H9 (cell line): ENCODE measurements at places on chromosomes 7 and 10. TPM values are rescaled to one million over a fixed set of nuclear protein-coding genes. Genes with fewer than 3 reads are reported as not detected.

- no peaks in the 10 kb centered on the region for H3K36me3 ChIP-seq
- no peaks in the 10 kb centered on the region for H3K27me3 ChIP-seq
- H3K27ac ChIP-seq, result no peak overlapping the region
- DNase-seq, result no peak
- H3K4me1 ChIP-seq, result no peaks in the 10 kb centered on the region
These were observed 652.4 kb downstream of the CNTNAP2 start for GRCh38 chr7:146768957-146769356.

DNA sequence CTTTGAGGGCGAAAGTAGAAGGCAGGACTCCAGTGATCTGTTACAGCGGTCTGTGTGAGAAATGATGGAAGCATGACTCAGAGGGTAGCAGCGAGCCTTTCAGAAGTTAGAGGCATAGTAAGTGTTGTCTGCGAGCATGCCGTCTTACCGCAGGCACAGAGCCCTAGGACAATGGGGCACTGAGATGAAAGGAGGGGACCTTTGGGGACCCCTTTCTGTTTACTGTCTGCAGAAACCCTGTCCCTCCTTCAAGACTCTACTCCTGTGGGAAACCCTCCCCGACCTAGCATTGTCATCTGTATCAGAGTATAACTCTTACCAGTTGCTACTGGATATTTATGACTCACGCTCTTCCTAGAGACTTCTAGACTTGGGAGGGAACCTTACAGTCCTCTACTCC, 87.2 kb upstream of the AGK start:
- no peak overlapping the region for H3K4me3 ChIP-seq
- DNase-seq, result no peak
- H3K27ac ChIP-seq, result no peak overlapping the region
- peaks cover 2% of the 10 kb centered on the region; the same call in 1 of the 3 replicates for H3K36me3 ChIP-seq
- H3K4me1 ChIP-seq, result 0 out of 2 replicates have a peak, but pooled peaks cover 4% of the 10 kb centered on the region

- no peak overlapping the region for H3K4me3 ChIP-seq
- H3K4me1 ChIP-seq, result no peaks in the 10 kb centered on the region
- no peak for DNase-seq
- no peak overlapping the region for H3K27ac ChIP-seq
- no peaks in the 10 kb centered on the region for H3K27me3 ChIP-seq
These were observed 97.5 kb upstream of the ZNF746 start for GRCh38 chr7:149595078-149595477.

DNA sequence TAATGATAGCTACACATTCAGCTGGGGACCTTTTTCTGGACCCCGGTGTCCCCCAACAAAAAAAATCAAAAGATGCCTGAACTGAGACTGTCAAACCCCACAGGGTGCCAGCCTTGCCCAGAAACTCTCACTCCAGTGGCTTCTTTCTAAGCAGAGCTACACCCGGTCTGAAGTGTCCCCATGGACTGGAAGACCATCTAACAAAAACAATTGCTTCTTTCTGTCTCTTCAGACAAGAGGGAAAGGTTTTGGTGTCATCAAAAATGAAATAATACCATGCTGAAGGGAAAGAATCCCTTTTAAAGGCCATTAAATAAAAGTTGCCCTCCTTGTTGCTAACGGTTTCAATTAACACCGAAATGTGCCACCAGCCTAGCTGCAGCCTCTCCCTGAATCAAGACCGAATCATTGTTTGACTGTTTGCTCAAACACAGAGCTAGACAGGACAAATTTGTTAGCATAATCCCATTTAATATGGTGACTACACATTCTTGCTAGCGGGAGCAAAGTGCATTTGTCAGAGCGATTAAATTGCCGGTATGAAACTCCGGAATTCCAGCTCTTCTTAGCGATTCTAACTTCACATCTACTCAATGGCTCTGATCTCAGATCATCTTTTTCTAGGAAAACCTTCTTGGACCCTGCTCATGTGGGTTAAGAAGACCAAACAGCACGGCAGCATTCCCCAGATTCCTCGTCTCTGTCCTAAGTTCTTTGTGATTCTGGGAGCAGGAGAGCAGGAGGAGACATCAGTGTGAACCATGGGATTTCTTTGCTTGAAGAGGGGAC, 397.5 kb upstream of the PRKCQ start:
- no peaks in the 10 kb centered on the region for H3K27me3 ChIP-seq
- H3K27ac ChIP-seq, result no peak overlapping the region
- H3K4me3 ChIP-seq, result no peak overlapping the region
- DNase-seq, result no peak
- H3K4me1 ChIP-seq, result peaks cover 7% of the 10 kb centered on the region; the same call in 1 of the 2 replicates

DNA sequence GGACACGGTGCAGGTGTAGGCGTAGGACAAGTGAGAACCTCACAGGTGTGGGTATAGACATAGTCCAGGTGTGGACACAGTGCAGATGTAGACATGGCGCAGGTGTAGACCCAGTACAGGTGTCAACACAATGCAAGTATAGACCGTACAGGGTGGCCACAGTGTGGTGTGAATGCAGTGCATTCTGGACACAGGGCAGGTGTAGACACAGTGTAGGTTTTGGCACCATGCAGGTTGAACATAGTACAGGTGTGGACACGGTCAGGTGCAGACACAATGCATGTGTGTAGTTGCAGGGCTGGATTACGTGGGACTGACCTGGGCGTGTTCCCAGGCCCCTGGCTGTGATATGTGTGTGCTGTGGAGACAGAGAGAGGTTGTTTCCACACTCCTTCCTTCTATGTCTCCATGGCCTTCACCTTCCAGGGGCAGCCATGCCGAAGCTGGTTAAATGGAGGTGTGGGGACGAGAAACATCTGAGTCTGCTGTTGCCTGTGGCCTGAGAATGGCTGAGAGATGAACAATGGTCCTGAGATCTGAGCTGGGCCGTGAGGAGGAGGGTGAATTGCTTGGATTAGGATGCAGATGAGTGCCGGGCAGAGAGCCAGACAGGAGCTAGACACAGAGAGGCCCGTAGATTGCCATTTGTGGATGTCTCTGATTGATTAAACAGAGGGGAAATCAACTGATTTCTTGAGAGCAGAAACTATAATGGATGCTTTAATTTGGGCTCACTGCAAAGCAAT, 343.9 kb upstream of the SHH start:
- H3K27ac ChIP-seq, result no peak overlapping the region
- H3K36me3 ChIP-seq, result no peaks in the 10 kb centered on the region; the same call in 1 of the 2 replicates
- no peak for DNase-seq
- no peaks in the 10 kb centered on the region; the same call in 1 of the 2 replicates for H3K4me1 ChIP-seq
- H3K4me3 ChIP-seq, result no peak overlapping the region

DNA sequence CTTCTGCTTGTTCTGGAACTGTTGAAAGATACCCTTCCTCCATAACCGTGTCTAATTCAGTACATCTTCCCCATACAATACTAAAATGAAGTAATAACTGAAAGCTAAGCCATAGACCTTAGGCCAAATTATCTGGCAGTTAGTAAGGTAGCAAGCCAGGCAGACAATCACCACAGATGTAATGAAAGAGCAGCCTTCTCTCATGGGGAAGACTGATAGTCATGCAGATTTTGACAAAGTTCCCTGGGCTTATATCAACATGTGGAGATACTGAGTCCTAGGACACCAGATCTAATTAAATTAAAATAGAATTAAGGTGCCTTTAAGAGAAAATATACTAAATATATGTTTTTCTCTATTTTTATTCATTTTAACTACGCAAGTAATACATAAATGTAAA, 61.5 kb downstream of the PON1 start:
- H3K4me3 ChIP-seq, result no peak overlapping the region
- DNase-seq, result no peak
- H3K27ac ChIP-seq, result no peak overlapping the region
- H3K4me1 ChIP-seq, result peaks cover 2% of the 10 kb centered on the region; the same call in 1 of the 2 replicates
- H3K36me3 ChIP-seq, result no peaks in the 10 kb centered on the region

DNA sequence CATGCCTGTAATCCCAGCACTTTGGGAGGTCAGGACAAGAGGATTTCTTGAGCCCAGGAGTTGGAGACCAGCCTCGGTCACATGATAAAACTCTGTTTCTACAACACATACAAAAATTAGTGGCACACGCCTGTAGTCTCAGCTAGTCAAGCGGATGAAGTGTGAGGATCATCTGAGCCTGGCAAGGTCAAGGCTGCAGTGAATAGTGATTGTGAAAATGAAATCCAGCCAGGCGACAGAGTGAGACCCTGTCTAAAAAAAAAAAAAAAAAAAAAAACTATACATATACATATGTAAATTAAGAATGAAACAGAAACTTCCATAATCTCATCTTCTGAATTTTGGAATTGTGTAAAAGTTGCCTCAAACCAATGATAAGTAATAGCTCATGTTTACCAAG, 18.2 kb upstream of the FAM170B start:
- peaks cover 6% of the 10 kb centered on the region for H3K36me3 ChIP-seq
- H3K4me1 ChIP-seq, result no peaks in the 10 kb centered on the region
- DNase-seq, result no peak

DNA sequence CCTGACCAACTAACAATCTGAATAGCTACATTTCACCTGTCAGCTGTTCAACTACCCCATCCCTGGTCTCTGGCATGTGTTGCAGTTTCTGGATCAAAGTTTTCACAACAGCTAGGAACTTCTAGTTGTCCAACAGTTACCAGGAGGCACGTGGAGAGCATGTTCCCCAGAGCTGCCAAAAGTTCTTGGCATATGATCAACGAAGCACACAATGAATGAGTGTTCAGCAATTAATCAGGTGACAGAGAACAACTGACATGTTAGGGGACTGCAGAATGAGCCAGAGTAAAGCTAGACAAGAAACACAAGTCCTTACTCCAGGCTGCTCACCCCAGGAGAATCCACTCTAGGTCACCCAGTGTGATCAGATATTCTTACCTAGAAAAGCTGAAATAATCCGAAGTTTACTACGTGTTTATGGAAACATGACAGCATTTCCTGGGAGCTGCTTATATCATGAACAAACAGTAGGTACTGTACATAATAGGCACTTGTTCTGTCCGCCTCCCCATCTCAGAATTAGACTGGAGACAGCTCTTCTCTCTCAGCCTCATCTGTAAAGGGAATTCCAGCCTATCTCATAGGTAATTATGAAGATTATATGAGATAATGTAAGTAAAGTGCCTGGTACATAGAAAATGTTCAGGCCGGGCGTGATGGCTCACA, 50.6 kb downstream of the ZNF438 start:
- peaks cover 4% of the 10 kb centered on the region; the same call in 2 of the 3 replicates for H3K36me3 ChIP-seq
- DNase-seq, result no peak
- H3K4me1 ChIP-seq, result no peaks in the 10 kb centered on the region
- no peaks in the 10 kb centered on the region for H3K27me3 ChIP-seq

GRCh38 chr10:68586606-68587305, 26.6 kb downstream of the TET1 start:
- no peaks in the 10 kb centered on the region for H3K4me1 ChIP-seq
- H3K27me3 ChIP-seq, result no peaks in the 10 kb centered on the region
- H3K36me3 ChIP-seq, result peaks cover 61% of the 10 kb centered on the region
- no peak for DNase-seq
- H3K4me3 ChIP-seq, result no peak overlapping the region

DNA sequence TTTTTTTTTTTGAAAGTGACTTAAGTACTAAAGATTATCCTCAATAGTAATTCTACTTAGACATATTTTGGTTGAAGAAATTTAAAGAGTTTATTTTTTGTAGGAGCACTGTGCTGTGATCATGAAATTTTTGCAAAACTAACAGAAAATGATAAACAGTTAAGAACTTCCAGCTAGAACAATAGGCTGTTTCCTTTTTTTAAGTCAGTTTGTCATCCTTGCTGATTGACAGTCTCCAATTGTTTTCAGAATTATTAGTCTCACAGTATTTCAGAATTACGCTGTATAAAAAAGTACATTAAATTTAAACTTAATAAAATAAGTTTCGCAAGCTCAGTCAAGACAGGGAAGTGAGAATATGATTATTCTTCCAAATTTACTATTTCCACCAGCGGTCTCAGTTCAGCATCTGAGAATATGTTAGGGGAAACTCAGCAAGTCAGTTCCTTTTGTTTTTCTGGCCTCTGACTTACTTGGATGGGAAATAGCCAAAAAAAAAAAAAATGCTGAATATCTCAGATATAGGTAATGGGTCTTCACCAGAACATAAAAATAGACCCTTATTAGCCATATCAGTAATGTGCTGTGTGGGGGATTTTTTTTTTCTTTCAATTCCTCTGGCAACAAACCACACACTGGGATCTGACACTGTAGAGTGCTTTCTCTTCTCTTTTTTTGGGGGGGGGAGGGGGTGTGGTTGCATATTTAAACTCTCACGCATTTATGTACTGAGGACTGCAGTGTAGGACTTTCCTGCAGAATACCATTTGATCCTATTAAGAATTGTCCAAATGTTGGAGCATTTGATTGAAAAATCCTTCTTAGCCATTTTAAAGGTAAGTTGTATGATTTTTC, at the start of gene CD36:
Gene CD36 (plus strand): TSS at position 732 of the 855 bp plus-strand sequence. CDS start 8,099 bp downstream, outside the sequence.
- no peaks in the 10 kb centered on the region for H3K4me1 ChIP-seq
- no peak within 1 kb of the TSS for H3K4me3 ChIP-seq
- no peaks in the 10 kb centered on the region for H3K36me3 ChIP-seq
- no peak within 1 kb of the TSS for H3K27ac ChIP-seq
- no peak for DNase-seq

DNA sequence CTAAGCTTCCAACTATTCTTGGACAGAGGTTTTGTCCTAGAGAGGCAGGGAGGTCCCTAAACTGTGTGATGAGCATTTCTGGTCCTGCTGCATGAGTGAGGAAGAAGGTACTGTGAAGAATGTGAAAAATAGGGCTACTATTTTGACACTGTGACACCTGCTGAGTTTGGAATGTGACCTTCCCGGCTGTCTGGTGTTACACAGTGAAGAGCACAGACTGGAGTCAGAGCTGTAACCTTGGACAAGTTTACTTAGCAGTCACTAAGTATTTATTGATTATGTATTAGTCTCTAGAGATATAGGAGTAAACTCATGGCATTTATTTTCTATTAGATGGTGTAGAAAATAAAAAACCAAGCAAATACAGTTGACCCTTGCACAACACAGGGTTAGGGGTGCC, 12.3 kb downstream of the GOLGA7B start:
- no peak for DNase-seq
- H3K36me3 ChIP-seq, result no peaks in the 10 kb centered on the region
- H3K27ac ChIP-seq, result no peak overlapping the region
- no peak overlapping the region for H3K4me3 ChIP-seq
- H3K27me3 ChIP-seq, result no peaks in the 10 kb centered on the region; the same call in 1 of the 2 replicates

GRCh38 chr7:25788961-25789620, 362.9 kb upstream of the NFE2L3 start:
- H3K4me3 ChIP-seq, result no peak overlapping the region
- no peaks in the 10 kb centered on the region for H3K27me3 ChIP-seq
- no peak for DNase-seq
- H3K36me3 ChIP-seq, result no peaks in the 10 kb centered on the region
- no peaks in the 10 kb centered on the region for H3K4me1 ChIP-seq
- H3K27ac ChIP-seq, result no peak overlapping the region

DNA sequence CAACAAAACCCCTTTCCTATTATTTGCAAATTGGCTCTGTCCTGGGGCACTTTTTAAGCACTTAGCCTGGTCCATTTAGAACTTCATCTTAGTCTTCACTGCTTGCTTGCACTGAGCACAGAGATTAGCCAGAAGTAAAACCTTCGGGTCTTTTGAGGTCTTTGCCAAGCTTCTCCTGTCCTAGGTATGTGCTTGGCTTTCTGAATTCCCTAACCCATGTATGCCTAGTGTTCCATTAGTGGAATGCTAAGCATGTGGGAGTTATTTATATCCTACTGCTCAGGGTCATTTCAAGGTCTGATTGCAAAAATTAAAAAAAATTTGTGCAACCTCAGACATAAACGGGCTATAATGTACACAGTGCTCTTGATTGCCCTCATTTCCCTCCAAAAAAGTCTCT, 18.0 kb downstream of the ZNF37A start:
- no peaks in the 10 kb centered on the region for H3K27me3 ChIP-seq
- H3K4me3 ChIP-seq, result no peak overlapping the region
- peaks cover 43% of the 10 kb centered on the region for H3K36me3 ChIP-seq
- no peaks in the 10 kb centered on the region for H3K4me1 ChIP-seq
- DNase-seq, result no peak

The RHOBTB1 gene
- 2.5 and 2.9 TPM in 2 replicates for total RNA-seq

The EBLN1 gene
- not detected in 2 replicates for total RNA-seq

The CLDN4 gene
- total RNA-seq, result 15.5 and 15.6 TPM in 2 replicates

The ZNF32 gene
- total RNA-seq, result 13.3 and 14.6 TPM in 2 replicates

The CPA2 gene
- total RNA-seq, result 0.29 TPM in 1 of 2 replicates, not detected in the other

The UCN3 gene
- not detected in 2 replicates for total RNA-seq

The STEAP1 gene
- total RNA-seq, result 3.7 and 4.1 TPM in 2 replicates
